ENCODE measurements at places on chromosomes 13 and 19.

DNA sequence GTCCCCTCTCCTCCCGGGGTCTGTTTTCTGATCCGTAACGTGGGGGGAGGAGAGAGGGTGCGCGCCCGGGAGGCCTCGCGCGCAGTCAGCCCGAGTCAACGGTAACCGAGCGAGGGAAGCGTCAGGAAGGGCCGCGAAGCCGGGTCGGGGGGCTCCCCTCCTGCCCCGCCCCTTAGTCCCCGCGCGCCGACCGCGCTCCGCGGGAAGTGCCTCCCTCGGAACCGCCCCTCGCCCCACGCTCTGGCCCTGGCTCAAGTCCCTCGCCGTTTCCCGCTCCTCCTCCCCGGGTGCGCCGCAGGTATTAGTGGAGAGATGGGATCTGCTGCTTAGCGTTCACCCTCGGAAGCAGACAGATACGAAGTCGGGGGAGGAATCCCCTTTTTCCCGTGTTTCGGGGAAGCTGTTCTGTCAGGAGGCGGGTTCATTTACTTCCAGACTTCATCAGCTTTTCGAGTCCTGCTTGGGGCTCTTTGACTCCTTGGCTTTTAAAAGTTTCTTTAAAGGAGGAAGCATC lies 770 bp downstream of the HNRNPM start:
- peak; percentile 16 for DNase-seq

DNA sequence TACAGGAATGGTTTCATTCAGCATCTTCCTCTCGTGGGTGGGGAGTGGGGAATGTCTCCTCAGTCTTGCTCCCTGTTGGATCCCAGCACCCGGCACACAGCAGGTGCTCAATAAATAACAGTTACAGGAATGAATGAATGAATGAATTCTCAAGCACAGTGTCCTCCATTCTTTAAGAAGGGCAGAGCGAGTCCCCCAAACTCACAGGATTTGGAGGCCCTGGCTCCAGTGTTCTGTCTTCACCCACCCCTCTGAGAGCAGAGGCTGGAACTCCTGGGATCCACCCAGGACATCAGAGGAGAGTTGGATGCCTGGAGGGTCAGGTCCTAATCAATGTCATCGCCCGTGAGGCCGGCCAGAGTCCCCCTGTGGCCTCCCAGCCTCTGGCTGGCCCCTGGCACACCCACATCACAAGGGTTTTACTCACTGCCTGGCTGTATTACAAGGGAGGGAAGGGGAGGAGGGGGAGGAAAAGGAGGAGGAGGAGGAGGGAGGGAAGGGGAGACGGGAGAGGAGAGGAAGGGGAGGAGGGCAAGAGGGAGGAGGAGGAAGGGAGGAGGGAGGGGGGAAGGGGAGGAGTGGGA lies 8.7 kb upstream of the CREB3L3 start:
- no peak for DNase-seq

- peak; percentile 14 for DNase-seq
These were observed 41.0 kb upstream of the SIAH3 start for GRCh38 chr13:45892513-45892912.

GRCh38 chr13:48621056-48621455 lies 32.7 kb upstream of the CYSLTR2 start:
- DNase-seq, result no peak

DNA sequence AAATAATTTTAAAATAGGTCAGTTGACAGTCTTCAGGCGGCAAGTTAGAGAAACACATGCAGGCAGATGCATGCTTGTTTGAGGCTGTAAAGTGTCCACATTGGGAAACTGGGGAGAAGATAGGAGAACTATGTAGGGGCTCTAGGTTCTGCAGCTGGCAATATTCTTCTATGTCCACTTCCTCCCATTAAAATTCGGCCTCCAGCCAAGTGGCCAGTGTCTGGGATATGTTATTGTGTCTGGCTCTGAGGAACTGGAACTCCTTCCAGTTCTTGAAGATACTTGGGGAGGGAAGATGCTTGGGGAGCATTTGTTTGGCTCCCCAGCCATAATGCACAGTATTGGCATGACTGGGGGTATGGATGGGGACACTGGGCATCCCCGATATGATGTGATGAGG lies 20.9 kb upstream of the KLF2 start:
- DNase-seq, result no peak

DNA sequence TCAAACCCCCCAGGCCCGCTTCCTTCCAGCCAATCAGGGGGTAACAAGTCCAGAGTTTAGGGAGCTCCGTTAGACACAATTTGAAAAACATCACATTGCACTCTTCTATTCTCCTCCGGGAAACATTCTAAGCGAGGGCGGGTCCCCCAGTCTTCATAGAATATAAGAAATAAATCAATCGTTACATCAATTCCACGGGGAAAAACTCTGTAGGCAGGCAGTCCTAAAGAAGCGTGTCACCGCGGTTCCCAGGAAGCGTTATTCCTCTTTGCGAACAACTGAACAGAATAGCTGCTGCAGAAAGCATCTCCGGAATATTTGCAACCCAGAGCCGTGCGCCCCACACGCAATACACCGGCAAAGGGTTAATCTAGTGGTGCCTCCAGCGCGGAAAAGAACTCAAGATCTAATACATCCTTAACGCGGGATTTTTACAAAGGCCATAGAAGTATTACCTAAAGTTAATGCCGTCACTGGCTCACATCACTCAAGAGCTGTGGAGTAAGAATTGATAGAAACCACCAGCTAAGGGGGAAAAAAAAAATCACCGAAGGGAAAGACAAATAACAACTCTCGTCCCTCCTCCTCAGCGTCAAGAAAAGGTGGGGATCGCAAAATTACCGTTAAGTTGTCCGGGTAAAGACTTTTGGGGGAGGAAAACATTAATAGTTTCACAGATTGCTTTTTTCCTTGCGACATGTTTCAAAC lies 65.1 kb downstream of the KCNRG start:
- DNase-seq, result peak; percentile 7

DNA sequence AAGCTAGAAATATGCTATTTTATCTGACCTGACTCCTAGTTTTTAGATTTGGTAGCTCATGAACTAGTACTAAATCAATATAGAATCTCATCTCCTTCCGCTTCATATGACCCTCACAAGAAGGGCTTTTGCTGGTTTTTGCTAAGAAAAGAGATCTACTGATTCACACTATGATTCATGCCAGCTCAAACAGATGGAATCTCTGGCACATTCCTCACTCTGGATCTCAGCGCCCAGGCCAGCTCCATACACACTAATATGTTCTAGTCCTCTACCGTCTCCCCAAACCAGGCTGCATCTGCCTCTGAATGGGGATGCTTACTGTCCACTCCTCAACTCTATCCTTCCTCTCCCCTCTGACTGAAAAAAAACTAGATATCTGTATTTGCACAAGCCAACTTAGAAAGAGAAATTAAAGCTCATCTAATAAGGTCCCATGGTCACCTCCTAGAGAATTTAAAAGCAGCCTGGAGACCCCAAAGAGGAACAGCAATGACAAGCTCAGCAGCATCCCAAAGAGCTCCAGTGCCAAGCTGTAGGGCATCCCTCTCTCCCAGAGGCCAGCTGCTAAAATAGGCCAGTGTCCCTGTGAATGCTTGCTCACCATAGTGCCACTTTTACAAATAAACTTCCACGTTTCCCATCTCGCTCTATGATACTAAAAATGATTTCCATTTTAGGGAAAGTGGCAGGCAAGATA lies 74.9 kb downstream of the LHFPL6 start:
- DNase-seq, result no peak

All from NCI-H1092 (cell line).